ENCODE measurements at places on chromosomes 16 and 17. TPM values are rescaled to one million over a fixed set of nuclear protein-coding genes. Genes with fewer than 3 reads are reported as not detected.

Gene ZMYND15
- total RNA-seq = 0.11 TPM

Gene GGA3
- total RNA-seq = 15.7 TPM

Gene ELMO3
- 0.90 TPM for total RNA-seq

Gene SLC2A4
- total RNA-seq = 0.79 TPM

Gene SPECC1
- total RNA-seq = 12.5 TPM

Gene PDILT
- total RNA-seq = not detected

Gene MRPL28
- total RNA-seq = 105 TPM

Gene ITGA2B
- total RNA-seq = 0.43 TPM

Gene DCTPP1
- 21.7 TPM for total RNA-seq

All from SK-MEL-5 (cell line).